ENCODE measurements at places on chromosomes 2 and 18.

- no peak overlapping the region for H3K4me3 ChIP-seq
- no peaks in the 10 kb centered on the region for H3K27me3 ChIP-seq
- H3K4me1 ChIP-seq, result no peaks in the 10 kb centered on the region
- H3K36me3 ChIP-seq, result no peaks in the 10 kb centered on the region
- DNase-seq, result no peak
- H3K27ac ChIP-seq, result no peak overlapping the region
Observed at GRCh38 chr2:35228584-35228983, 1127.0 kb upstream of the CRIM1 start.

GRCh38 chr2:212949786-212950185 lies 201.6 kb downstream of the IKZF2 start:
- H3K27me3 ChIP-seq, result no peaks in the 10 kb centered on the region
- H3K27ac ChIP-seq, result no peak overlapping the region
- no peaks in the 10 kb centered on the region for H3K36me3 ChIP-seq
- no peaks in the 10 kb centered on the region for H3K4me1 ChIP-seq

- no peak overlapping the region for H3K27ac ChIP-seq
- H3K4me3 ChIP-seq, result no peak overlapping the region
- no peaks in the 10 kb centered on the region for H3K36me3 ChIP-seq
- no peaks in the 10 kb centered on the region for H3K27me3 ChIP-seq
- no peaks in the 10 kb centered on the region for H3K4me1 ChIP-seq
Observed at GRCh38 chr18:52228166-52228565, 111.8 kb upstream of the DCC start.

GRCh38 chr2:55048508-55049042 lies 1.7 kb downstream of the RTN4 start:
- H3K27me3 ChIP-seq, result no peaks in the 10 kb centered on the region
- H3K4me3 ChIP-seq, result peak overlapping the region; percentile 86
- peak; percentile 61 for DNase-seq
- peaks cover 36% of the 10 kb centered on the region for H3K4me1 ChIP-seq

GRCh38 chr2:8170552-8171327 lies 511.1 kb upstream of the ID2 start:
- H3K27ac ChIP-seq, result no peak overlapping the region
- H3K4me3 ChIP-seq, result no peak overlapping the region
- H3K36me3 ChIP-seq, result no peaks in the 10 kb centered on the region
- no peaks in the 10 kb centered on the region for H3K4me1 ChIP-seq

Data from left lung (tissue), 14 donors.